ENCODE measurements at places on chromosomes 7 and 10.

GRCh38 chr10:100340948-100341847 is 5.8 kb upstream of the SCD start:
- peak; percentile 38 for DNase-seq

- peak; percentile 6 for DNase-seq
These were observed 47.8 kb downstream of the IPMK start for GRCh38 chr10:58219875-58220274.

- no peak for DNase-seq
These were observed 18.7 kb upstream of the CBLL1 start for GRCh38 chr7:107725138-107725740.

DNA sequence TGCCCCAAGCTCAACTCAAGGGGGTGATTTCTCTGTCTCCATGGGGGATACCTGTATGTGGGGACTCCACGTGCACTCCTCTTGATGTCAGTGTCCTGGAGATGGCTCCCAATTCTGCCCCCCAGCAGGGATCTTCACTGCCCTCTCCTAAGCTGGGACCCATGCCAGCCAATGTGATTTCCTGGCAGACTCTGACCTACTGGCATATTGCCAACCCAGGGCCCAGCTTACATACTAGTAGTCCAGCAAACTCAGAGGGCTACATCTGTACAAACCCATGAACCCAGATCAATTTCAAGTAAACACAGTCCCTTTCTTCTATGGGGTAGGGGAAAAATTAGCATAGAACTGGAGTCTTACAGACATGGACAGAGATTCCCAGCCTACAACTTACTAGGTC is 26.2 kb upstream of the BMPR1A start:
- DNase-seq: peak; percentile 70

- DNase-seq: no peak
These were observed 16.5 kb downstream of the DENND10 start for GRCh38 chr10:119120413-119120867.

GRCh38 chr7:157707983-157708918 is 371.4 kb downstream of the DNAJB6 start:
- no peak for DNase-seq

All from heart right ventricle (tissue), 16 donors.